ENCODE measurements at places on chromosomes 6 and 20.
A peak's percentile ranks its signal among the peaks of the same experiment; 100 is the strongest.

GRCh38 chr6:89566008-89566800 lies 72.3 kb downstream of the LYRM2 start:
- no peak for DNase-seq

- no peak for DNase-seq
Observed at GRCh38 chr6:79810871-79811270, 136.5 kb downstream of the ELOVL4 start.

- DNase-seq: no peak
Observed at GRCh38 chr6:30810813-30811339, 66.5 kb upstream of the IER3 start.

DNA sequence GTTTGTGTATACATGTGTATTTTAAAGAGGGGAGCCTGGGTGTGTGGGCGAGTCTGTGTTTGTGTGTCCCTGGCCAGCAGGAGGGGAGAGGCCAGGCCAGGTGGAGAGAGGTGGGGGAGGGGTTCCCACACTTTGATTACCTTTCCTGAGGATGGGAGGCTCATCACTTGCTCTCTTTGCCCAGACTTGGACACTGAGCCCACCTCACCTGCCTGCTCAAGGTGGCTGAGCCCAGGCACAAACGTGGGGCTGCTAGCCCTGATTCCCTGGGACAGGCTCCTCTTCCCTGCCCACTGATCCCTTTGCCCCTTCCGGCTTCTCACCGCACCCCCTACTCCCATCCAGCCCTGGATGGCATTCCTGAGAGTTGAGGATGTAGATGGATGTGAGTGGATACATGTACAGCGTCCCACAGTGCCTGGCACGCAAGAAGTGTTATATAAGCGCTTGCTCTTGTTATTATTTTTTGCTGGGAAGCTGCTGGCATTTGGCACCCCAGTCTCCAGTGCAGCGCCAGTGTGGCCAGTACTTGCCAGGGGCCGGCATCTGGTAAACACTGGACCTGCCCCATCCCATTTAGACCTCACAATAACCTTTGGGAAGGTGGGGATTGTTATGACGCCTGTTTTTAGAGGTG lies 2.7 kb downstream of the CEBPB start:
- DNase-seq: no peak

- DNase-seq: no peak
Observed at GRCh38 chr6:35611240-35611639, 77.5 kb downstream of the FKBP5 start.

GRCh38 chr20:5967469-5967868 lies 17.0 kb downstream of the MCM8 start:
- DNase-seq: no peak

DNA sequence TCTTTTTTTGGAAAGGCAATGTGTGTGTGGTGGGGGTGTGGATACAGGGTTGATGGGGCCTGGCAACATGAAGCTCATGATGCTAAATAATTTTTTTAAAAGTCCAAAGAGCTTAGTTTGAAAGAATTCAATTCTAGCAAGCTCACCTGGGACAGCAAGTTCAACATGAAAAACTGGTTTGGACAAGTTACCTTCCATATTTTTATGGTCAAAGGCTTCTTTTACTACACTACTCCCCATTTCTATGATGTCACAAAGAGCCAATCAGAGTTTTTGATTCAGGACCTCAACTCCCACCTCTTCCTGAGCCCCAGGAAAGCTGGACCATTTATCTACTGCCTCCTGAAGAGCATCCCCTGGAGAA lies 66.1 kb upstream of the CTNNBL1 start:
- no peak for DNase-seq

DNA sequence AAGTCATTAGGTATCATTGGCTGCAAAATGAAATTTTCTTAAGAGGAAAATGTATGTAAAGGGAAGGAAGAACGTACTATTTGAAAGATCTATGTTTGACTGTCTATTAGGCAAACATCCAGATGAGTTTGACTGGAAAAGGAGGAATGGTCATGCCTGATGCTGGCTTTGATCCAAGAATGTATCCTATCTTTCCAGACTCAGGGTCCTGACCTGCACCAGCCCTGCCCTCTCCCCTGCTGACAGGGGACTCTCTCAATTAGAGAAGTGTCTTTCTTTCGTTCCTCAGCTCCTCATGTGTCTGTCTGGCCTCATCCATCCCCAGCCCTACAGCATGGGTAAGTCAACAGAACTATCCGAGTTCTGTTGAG lies 21.9 kb upstream of the SH3BGRL2 start:
- no peak for DNase-seq

GRCh38 chr6:169766232-169766631 lies 14.8 kb downstream of the ERMARD start:
- no peak for DNase-seq

GRCh38 chr6:11393713-11394627 lies 143.6 kb upstream of the TMEM170B start:
- no peak for DNase-seq

DNA sequence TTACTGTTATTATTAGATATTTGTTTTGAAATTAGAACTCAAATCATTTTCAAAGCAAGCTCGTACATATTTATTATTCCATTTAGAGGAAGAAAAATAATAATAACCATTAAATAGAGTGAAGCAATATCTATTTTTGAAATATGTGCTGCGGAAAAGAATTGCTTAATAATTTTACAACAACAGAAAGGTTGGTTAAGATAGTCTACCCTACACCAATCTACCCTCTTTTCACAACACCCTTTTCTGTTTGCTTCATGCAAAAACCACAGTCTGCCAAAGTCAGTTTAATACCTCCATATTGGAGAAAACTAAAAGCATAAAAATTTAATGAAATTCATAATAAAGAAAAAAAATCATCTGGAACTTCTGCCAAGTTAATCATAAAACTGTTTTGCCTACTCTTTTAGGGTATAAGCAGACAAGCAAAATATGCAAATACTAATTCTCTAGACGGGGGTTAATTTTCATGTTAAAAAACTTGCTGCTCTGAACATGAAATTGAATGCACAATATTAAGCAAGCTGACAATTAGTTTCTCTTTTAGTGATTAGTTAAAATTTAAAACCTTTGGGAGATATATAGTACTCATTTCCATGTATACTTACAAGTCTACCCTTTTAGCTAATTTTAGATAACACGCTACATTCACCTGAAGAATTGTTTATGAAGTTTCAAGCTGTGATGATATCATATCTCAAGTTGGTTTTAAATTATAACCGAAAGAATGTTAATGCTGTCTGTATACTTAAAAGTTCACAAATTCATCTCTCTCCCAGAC lies 100.2 kb downstream of the AHI1 start:
- no peak for DNase-seq

DNA sequence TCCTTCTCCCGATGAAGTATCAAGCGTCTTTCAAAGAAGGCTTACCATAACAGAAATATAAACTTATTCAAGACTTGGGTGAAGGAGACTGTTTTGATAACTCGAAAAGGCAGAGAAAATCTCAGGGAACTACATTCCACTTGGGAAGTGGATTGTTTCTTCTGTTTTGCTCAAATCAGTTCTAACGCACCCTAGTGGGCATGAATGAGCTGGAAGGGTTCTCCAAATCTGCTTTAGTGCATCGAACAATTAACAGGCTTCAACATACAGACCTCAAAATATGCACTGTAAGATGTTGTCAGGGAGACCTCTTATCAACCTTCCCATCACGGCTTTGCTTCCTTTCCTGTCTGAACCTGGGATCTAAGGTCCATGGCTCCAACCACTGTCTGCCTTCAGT lies 392.5 kb downstream of the CD83 start:
- no peak for DNase-seq

DNA sequence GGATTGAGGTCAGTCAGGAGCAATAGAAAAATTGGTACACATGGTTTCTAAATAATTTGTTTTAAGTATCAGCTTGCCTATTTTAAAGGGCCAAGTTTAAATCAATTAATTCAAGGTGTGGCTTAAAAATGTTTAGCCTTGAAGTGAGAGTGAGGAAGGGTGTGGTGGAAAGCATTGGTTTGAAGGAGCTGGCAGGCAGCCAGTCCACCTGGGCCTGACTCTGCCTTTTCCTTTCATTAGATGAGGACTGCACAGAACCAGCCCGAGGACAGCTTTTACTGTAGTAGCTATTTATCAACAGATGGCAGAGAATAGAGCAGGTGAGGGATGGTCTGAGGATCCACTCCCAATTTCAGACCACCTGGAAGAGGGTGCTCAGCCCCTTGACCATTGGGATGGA lies 42.4 kb downstream of the DHX35 start:
- no peak for DNase-seq

- no peak for DNase-seq
Observed at GRCh38 chr6:110574817-110575216, 98.4 kb upstream of the SLC22A16 start.

GRCh38 chr20:38843346-38843745 lies 37.8 kb downstream of the PPP1R16B start:
- no peak for DNase-seq

DNA sequence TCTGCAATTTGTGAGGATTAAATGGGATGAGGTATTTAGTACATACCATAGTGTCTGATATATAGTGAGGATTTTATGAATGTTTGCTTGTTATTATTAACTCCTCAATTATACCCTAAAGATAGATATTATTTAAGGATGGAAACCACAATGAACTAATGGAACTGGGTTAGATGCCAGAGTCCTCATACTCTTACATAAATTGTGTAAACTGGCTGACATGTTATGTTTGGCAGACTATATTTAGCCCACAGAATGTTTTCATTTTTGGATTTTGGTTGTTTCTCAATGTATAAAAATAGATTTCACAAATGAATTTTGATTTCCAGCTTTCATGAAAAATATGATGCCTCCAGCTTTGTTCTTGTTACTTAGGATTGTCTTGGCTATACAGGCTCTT lies 37.6 kb downstream of the HTR1B start:
- DNase-seq: no peak

DNA sequence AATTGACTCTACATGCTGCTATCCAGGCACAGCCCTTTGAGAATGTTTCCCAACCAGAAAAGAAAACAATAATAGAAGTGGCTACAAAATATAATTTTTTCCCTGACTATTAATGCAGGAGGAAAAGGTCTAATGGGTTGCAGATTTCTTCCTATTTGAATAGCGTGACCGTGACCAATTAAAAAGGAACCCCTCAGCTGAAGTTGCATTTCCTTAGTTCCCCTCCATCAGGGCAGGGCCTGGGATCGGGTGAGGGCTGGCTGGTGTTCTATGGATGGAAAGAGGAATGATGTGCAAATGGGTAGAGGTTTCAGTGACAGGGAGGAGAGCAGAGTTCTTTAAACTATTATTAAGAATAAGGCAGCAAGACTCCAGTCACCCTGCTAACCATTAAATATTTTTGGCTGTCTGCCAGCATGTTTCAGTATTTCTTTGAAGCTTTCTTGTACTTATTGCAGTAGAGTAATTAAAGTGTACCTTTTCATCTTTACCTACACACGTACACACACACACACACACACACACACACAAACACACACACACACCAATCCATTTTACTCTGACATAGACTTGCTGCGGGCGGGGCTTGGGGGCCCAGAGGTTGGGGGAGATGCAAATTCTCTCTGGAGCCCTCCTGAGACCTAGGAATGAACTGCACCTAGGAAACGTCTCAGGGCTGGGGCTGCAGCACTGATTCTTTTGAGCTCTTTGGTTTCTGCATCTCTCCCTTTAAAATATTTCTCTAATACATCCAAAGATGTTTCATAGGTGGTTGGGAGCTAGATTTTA lies 154.8 kb upstream of the SLC35B3 start:
- DNase-seq: peak; percentile 36

- no peak for DNase-seq
Observed at GRCh38 chr20:709991-710779, 34.6 kb upstream of the SCRT2 start.

DNA sequence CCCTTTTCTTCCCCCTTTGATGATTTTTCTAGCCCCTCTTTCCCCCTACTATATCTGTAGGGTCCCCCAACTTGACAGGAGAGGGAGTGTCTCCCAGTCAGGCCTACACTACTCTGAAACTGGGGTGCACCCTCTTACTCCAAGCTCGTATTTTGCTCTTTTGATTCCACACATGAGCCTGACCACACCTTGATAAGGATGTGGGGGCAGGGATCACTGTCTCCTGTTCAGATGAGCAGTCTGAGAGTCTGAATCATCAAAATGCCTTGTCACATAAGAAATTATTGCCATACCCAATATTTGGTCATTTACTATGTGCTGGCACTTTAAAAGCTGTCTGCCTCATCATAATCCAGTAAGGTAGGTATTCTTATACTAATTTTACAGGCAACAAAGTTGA lies 15.9 kb downstream of the PNPLA1 start:
- DNase-seq: no peak

GRCh38 chr20:55538261-55538908 lies 466.9 kb downstream of the CBLN4 start:
- DNase-seq: no peak

- DNase-seq: no peak
Observed at GRCh38 chr6:36544228-36544627, 3.1 kb downstream of the STK38 start.
